ENCODE measurements at places on chromosomes 2 and 18.

- DNase-seq = no peak
These were observed 1321.5 kb upstream of the CELF4 start for GRCh38 chr18:38886861-38887670.

- no peak for DNase-seq
These were observed 25.2 kb downstream of the FBXO36 start for GRCh38 chr2:229947544-229947943.

GRCh38 chr2:46847185-46847710 lies 68.4 kb downstream of the MCFD2 start:
- DNase-seq = peak; percentile 96

GRCh38 chr18:6947338-6948030 lies 170.1 kb downstream of the LAMA1 start:
- no peak for DNase-seq

- DNase-seq = no peak
These were observed 218.1 kb downstream of the TPGS2 start for GRCh38 chr18:36610661-36611060.

DNA sequence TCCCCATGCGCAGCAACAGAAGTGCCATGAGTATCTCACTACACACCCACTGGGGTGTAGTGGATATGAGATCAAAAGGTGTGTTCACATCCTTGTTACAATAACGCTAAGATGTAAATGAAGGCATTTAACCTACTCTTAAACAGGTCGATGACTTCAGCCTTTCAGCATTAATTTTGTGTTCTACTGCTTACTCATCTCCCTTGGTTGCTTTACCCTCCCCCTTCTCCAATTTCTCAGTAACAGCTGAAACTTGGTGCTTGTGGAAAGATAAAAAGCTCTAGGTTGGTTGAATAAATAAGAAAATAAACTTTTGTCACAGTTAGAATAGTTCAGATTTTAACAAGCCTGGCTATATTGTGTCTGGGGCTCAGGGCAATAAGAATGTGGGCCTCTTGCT lies 147.5 kb upstream of the SESTD1 start:
- no peak for DNase-seq

- no peak for DNase-seq
These were observed 58.7 kb downstream of the SLC40A1 start for GRCh38 chr2:189521699-189522434.

DNA sequence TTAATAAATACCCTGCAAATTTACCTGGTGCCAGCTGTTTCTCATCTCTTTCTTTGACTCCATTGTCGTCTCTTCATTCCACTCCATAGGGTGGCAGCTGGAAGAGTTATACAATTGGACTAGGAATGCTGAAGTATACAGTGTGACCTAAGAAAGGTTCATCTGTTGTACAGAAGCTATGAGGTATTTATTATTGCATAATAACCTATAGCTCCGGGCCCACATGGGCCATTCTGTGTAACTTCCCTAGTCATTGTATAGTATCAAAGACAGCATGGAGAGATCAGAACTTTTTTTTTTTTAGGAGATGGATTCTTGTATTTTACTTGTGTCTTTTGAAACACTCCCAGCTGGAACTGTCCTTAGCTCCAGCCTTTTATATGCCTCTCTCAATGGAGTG lies 26.2 kb downstream of the BMP10 start:
- no peak for DNase-seq

DNA sequence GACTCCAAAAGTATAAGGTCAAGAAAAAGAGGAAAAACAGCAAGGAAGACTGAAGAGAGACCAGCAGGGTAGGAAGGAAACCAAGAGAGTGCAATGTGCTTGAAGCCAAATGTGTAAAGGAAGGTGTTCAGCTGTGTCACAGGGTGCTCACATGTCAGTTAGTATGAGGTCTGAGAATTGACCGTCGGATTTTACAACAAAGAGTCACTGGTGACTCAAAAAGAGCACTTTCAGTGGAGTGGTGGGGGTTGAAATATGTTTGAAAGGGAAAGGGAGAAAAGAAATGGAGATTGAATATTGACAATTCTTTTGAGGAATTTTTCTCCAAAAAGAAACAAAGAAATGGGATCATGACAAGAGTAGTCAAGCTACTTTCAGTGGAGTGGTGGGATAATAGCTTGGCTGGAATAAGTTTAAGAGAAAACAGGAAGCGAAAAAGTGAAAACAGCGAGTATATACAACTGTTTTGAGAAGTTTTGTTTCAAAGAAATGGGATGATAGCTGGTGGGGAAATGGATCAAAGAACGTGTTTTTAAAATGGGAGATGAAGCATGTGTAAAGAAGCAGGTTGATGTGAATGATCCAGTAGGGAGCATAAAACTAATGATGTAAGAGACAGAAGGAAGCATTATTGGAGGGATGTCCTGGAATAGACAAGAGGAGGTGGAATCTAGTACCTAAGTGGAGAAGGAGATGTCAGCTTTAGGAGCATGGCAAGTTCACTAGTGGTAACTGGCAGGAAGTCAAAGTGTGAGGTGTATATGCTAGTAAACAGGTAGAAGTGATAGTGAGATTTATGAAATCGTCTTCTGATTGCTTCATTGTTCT lies 3.6 kb upstream of the TSPYL6 start:
- no peak for DNase-seq

DNA sequence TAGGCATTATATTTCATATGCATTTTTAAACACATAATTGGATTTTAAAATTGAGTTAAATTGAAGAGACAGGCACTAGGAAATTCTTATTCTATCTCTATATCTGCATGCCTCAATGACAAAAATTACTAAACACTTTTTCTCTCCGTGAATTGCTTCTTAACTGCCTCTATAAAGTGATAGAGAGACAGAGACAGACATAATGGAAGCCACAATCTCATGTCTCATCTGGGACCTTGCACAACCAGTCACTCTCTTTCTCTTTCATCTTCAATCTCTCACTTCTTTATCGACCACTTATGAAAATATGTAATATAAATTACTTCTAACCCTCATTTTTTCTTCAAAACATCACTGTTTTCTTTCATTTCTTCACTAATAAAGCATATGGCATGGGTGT lies 238.9 kb upstream of the ZNF804A start:
- no peak for DNase-seq

GRCh38 chr2:20264629-20265028 lies 39.7 kb upstream of the SDC1 start:
- DNase-seq = no peak

DNA sequence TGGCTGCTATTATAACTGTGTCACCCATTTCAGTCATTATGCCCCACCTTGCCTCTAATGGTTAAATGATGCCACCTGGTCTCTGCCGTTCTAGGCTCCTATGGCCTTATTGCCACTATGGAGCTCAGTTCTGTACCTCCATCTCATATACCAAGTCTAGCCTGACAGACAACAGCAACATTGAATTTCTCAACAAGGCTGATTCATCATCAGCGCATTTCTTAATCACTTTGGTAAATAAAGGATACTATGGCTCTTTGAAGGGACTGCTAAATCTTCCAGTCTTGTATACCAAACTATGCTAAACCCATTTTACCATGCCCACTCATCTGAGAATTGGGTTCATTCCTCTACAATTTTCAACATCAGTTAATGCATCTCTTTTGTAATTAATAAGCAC lies 784.5 kb upstream of the CELF4 start:
- DNase-seq = no peak

DNA sequence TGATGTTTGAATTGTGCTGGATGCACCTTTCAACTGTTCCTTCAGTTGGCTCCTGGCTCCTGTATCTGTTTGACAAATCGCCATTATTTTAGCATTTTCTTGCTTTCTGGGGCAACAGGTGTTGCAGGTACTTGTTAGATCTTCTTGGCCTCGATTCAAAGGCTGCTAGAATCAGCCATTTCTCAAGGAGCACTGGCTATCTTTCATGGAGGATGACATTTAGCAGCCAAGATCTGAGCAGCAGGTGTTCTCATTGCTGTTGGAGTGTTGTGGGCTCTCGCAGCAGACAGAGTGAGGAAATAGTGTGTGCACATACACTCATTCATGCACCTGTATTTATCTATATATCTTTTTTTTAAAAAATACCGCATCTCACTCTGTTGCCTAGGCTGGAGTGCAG lies 52.2 kb downstream of the INPP5D start:
- DNase-seq = no peak

DNA sequence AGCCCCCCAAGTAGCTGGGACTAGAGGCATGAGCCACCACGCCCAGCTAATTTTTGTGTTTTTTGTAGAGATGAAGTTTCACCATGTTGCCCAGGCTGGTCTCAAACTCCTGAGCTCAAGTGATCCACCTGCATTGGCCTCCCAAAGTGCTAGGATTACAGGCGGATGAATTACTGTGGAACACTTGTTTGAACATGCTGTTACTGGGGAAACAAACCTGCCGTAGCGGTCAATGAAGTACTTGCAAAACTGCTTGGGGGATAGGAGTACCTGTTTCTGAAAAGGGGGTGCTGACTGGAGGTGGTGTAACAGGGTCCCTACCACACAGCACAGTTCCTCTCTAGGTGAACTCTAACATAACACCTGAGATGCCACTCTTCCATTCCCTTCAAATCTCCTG lies 5.9 kb upstream of the IMPACT start:
- no peak for DNase-seq

GRCh38 chr2:178401994-178402437 lies 49.0 kb downstream of the PRKRA start:
- no peak for DNase-seq

GRCh38 chr2:43754180-43754579 lies 19.7 kb upstream of the DYNC2LI1 start:
- no peak for DNase-seq

DNA sequence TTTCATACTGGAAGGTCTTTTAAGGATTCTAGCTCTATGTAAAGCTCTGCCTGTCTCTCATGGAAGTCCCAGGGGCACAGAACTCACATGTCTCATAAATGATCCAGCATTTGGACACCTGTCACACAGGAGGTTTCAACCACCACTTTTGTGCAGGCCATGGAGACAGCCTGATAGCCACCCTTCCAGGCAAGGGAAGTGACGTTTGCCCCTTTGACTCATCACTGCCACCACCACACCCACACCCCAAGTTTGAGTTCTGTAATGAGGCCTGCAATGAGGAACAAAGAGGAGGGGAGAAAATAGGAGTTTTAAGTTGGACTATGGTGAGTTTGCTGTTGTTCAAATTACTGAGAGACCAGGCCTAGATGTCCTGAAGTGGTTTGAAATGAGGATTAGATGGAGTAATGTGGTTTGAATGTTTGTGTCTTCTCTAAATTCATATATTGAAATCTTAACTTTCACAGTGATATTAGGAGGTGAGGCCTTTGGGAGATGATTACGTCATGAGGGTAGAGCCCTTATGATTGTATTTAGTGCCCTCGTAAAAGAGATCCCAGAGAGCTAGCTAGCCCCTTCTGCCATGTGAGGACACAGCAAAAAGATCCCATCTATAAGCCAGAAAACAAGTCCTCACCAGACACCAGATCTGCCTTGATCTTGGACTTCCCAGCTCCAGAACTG lies 175.3 kb upstream of the EPHA4 start:
- no peak for DNase-seq

- DNase-seq = no peak
These were observed 265.4 kb upstream of the HDAC4 start for GRCh38 chr2:239666053-239666854.

DNA sequence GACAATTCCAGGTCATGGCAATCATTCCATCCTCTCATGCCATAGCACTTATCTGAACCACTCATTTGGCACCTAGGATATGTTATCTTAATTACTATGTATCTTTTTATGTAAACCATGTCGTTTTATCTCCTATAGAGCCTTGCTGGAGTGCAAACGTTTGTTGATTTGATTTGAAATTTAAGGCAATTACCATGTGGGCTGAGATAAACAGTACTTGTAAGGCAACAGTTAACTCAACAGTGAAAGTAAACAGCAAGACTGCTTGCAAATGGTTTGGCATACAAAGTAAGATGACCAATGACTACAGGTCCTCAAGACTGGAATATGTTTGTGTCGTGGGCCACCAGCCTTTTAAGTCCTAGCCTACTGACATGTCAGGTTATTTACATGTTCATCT lies 133.7 kb upstream of the ZFP36L2 start:
- no peak for DNase-seq

- no peak for DNase-seq
These were observed 61.3 kb downstream of the GALNT1 start for GRCh38 chr18:35642802-35643201.

DNA sequence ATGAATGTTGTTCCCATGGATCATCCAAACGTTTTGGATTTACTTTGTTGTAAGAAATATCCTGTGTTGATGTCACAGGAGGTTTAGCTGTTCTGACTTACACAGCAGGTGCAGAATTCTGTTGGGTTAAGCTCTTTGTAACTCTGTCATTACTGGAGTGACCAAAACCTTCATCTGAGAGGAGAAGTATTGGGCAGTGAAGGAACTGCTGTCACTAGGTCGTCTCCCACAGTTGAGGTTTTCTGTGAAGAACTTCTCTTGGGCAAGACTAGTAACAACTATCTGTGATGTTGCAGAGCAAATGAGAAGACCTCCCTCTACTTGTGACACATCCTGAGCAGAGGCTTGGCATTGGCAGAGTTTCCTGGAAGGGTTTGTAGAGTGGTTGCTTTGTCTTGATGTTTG lies 2.9 kb downstream of the SPTBN1 start:
- DNase-seq = no peak

GRCh38 chr18:66126266-66126665 lies 375.5 kb downstream of the CDH7 start:
- no peak for DNase-seq

- DNase-seq = no peak
These were observed 294.8 kb downstream of the RND3 start for GRCh38 chr2:150192701-150193100.

DNA sequence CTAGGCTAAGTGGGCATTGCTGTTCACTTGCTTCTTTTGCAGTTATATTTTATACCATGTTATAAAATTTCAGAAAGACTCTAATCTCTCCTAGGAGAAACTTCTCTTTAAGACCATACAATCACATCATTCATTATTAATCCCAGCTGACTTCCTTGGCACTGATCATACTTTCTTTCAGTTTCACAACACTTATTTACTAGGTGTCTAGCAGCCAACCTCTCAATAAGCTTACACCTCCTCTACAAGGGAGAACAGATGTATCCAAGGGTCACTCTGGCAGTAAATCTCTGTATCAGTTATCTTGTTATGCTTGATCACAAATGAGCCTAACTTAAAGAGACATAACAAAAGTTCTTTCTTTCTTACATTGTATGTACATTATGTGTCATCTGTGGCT lies 69.8 kb upstream of the EPB41L5 start:
- DNase-seq = no peak

DNA sequence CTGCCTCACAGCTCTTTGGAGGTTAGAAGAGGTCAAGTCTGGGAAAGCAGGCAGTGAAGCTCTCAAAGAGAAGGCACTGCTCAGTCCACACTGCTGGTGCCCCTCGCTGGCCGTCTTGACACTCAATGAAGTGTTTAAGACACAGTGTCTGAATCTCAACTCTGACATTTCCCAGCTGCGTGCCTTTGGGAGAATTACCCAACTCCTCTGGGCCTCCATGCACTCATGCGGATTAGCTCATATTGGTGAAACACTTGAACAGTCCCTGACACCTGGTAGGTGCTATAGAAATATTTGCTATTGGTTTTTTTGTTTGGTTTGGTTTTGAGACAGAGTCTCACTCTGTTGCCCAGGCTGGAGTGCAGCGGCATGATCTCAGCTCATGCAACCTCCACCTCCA lies 281.0 kb downstream of the SRBD1 start:
- no peak for DNase-seq

GRCh38 chr2:1799174-1799573 lies 54.9 kb upstream of the PXDN start:
- DNase-seq = no peak

Data from left ventricle myocardium superior (tissue), 1 donor.